ENCODE measurements at places on chromosomes 2 and 18.

GRCh38 chr2:63555931-63556330, 32.3 kb downstream of the WDPCP start:
- DNase-seq, result no peak

DNA sequence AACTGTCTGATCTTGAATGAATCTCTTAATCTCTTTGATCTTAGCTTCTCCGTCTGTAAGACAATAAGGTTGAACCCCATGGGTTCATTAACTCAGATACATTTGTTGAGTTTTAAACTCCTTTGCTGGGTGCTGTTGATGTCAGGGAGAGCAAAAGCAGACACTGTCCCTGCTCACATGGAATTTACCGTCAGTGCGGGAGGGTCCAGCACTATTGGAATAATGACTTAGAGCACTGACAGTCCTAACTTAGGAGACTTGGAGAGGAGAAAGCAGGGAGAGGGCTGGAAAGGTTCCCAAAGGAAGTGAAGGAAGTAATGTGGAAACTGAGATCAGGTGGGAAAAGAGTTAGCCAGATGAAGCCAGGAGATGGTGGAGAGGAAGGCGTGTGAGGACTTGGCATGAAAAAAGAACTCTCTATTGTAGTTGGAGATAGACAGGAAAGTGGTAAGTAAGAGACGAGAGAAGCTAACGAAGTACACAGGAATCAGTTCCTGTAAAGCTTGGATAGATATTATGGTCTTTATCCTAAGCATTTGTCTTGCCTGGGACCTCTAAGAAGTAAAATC, 141.4 kb upstream of the SERTAD2 start:
- DNase-seq, result no peak

DNA sequence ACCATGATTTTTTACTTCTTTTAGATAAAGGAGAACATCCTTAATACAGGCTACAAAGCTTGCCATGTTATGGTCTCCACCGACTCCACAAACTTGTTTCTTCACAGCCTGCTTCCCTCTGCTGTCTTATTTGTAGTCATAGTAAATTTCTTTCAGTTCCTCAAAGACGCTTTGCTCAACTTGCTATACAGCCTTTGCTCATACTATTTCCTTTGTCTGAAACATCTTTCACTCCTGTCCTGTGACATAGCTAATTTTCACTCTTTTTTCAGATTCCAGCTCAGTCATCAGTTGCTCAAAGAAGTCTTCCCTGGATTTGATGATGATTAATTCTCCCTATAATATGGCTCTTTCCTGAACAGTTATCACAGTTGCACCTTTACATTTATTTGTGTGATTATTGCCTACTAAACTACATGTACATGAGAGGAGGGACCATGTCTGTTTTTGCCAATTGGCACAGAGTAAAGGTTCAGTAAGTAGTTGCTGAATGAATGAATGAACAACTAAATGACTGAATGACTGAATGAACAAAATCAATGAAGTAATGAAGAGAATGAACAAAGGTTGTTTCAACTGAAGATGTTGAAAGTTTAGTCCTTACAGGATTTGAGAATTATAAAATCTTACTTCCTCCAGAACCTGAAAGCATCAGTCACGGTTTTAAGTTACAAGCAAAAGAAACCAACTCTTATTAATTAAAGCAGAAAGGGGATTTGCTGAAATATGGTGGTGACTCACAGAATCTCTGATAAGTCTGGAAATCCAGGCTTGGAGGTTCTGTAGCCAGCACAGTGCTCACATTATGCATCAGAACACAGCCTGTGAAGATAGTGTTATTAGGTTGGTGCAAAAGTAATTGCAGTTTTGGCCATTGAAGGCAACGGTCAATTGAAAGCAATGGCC, 186.4 kb upstream of the FAM98A start:
- no peak for DNase-seq

- no peak for DNase-seq
These were observed 177.9 kb upstream of the ARL4C start for GRCh38 chr2:234674781-234675201.

- no peak for DNase-seq
These were observed 196.9 kb downstream of the MYCN start for GRCh38 chr2:16137080-16137755.

- no peak for DNase-seq
These were observed 46.7 kb downstream of the PUM2 start for GRCh38 chr2:20303966-20304365.

DNA sequence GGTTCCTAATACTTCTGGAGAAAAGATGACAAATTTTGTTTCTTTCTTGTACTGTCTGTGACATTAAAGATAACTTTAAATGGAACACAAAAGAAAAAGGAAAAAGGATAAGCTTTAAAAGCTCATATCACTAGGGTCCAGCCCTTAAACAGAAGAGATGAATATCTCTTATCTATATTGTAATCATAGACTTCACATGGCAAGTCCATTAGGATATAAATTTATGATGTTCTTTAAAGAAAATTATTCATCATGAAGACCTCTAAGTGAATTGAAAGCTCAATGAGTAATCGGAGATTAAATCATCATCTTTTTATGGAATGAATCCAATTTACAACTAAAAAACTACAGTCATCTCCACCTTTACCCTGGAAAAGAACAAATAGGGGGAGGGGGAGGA, 111.6 kb upstream of the SATB2 start:
- no peak for DNase-seq

- no peak for DNase-seq
These were observed 11.9 kb upstream of the APCDD1 start for GRCh38 chr18:10442551-10442971.

GRCh38 chr18:60389314-60389713, 16.7 kb upstream of the MC4R start:
- no peak for DNase-seq

GRCh38 chr18:54357082-54357659, 487 bp downstream of the STARD6 start:
- DNase-seq, result no peak

DNA sequence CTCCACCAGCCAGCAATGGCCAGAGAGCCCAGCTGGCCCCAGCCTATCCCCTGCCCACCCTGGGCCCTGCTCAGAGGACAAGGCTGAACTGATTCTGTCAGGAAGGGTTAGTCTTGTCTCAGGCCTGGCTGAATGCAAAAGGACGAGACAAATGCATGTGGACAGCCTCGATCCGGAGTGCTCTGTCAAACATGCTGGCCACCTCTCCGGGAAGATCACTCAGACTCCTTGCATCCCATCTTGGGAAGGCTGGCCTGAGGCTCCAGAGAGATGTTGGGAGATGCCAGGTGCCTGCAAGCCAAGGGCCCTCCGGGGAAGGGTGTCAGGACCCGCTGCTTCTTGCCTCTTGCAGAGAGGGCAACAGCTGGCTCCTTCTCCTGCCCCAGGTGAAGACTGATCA, 20.2 kb upstream of the C1QL2 start:
- no peak for DNase-seq

DNA sequence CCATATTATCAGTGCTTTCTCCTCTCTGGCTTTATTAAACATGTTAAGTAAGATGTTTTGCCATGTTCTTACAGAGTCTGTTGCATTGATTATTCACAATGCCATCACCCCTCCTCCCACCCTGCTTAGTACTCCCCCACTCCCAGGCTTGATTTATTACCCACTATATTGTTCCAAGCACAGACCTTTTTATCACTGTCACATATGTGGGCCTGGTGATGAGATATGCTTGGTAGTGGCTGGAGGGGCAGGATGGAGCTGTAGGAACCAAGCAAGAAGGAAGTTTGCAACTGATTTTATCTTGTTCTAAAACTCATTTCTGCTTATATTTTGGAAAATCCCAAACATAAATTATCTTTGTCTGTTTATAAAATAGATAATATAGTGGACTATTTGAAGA, 748.2 kb upstream of the CELF4 start:
- DNase-seq, result no peak

GRCh38 chr18:46071653-46072375, at the start of gene PSTPIP2:
TSS of gene PSTPIP2 (minus strand) at chr18:46072260. CDS start at chr18:46072188, 72 bp downstream.
- no peak for DNase-seq

DNA sequence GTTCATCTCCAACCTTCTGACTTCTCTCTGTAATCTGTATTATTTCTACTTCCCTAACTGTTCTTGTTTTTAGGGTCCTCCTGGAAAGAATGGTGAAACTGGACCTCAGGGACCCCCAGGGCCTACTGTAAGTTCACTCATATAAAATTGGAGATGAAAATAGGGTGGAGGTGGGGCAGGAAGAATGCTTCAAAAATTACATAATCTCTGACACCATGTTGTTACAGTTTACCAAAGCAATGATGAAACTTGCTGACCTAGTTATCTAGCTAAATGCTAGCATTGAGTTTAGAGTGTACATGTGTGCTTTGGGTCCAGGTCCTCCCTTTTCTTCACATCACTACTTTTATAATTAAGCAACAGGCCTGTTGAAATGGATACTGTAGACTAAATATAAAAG, 23.1 kb downstream of the COL3A1 start:
- DNase-seq, result no peak

DNA sequence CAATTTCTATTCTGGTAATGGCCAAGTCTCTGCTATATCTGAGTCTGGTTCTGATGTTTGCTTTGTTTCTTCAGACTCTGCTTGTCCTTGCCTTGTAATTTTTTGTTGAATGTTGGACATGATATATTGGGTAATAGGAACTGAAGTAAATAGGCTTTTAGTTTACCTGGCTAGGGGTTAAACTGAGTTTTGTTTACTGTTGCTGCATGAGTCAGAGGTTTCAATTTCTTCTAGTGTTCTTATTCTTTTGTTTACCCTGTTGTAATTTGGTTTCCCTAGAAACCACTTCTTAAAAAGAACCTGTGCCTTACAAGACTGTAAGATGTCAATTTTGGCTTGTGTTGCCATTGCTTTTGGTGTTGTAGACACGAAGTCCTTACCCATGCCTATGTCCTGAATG, 285.0 kb upstream of the KCNH7 start:
- DNase-seq, result no peak

GRCh38 chr18:31248783-31249521, 69.0 kb upstream of the DSG1 start:
- no peak for DNase-seq

- no peak for DNase-seq
These were observed 13.9 kb upstream of the VRK2 start for GRCh38 chr2:58032764-58033080.

DNA sequence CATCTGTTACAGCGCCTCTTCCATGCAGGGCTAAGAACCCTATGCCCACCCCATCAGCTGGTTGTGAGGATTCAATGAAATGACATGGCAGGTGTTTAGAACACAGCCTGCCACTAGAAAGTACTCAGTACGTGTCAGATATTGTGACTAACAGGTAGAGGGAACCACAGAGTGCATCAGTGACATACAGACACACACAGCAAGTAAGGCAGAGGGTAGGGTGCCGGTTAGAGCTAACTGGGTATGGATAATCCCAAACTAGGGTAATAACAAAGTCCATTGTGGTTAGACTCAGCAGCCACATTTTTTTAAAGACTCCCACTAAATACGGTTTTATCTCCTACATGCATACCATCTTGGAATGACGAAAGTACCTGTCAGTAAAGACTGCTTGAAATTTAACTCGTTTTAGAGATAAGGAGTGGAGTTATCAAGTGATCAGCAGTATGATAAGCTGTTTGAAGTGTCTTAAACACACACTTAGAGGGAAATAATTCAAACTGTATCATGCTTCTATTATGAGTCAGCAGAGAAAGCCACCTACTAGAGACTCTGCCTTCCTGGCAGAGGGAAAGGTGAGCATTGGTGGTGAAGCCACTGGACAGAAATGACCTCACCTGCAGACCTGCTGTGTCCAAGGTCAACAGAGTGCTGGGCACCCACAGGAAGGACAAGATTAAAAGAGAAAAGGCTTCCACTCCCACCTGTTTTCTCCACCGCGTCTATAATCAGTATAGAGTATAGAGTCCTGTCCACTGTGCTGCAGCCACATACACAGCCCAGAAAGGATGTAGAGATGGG, 20.6 kb downstream of the MPPE1 start:
- no peak for DNase-seq

GRCh38 chr2:118320658-118321057, 232.4 kb downstream of the INSIG2 start:
- no peak for DNase-seq

DNA sequence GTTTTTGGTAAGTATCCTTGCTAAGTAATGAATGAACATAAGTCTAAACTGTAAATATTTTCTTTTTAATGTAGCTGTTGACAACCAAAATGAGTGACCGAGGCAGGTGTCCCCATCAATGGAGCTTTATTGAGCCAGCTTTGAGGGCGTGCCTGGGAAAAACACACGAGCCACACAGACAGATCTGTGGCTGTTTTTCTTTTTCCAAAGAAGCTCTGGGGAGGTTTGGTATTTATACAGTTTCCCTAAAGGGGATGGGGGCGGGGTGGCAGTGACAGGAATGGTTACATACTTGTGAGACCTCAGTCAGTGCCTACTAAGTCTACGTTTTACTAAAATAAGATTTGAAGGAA, 11.2 kb downstream of the DBI start:
- no peak for DNase-seq

GRCh38 chr18:74921057-74921820, 287.7 kb downstream of the PTGR3 start:
- no peak for DNase-seq

DNA sequence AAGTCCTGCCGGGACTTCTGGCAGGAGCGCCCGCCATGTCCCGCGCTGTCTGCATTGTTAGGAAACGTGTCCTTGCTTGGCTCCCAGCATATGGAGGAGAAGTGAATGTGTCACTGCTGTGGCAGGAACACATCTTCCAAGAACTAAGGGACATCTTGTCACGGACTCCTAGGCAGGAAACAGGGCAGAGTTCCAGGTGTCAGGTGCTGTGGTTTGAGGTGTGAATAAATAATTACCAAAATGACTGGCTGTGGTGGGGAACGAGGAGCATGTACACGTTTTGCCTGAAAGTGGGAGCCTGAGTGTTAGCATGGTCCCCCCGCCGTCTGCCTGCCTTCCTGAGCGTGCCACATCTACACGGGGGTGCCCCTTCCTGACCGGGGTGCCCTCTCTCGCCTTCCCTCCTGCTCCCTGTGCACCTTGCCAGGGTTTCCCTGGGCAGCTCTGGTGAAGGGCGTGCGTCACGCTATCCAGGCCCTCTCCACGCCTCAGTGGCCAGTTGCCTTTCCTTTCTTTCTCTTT, 237.5 kb downstream of the LDLRAD4 start:
- DNase-seq, result no peak

Measured in esophagus squamous epithelium (tissue), 5 donors.